ENCODE measurements at places on chromosomes 12 and 14.

DNA sequence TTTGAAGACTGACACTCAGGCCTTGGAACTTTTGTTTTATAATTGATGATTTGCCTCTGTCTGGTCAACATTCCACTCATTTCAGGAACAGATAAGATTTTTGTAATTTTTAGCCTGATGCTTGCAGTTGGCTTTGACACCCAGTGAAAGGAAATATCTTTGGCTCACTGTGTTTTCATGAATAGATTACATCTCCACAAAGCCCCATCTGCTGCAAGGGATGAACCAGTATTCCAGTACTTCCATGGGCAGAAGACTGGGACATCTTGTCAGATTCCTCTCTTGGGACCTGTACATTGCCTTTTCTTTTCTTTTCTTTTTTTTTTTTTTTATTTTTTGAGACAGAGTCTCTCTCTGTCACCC lies 28.4 kb downstream of the GSG1 start:
- DNase-seq = no peak

DNA sequence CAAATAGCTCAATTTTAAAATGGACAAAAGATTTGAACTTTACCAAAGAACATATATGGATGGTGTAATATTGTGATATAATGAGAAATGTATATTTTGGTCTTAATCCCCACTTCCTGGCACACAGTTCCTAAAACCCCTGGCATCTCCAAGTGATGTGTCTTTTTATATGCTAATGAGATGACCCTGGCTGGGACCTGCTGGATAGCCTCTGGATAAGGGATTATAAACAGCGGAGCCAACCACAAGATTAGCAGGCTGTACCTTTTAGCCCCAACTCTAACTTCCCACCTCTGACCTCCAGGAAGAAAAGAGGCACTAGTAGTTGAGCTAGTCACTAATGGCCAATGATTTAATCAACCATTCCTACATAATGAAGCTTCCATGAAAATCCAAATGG lies 130.0 kb downstream of the DPF3 start:
- DNase-seq = no peak

DNA sequence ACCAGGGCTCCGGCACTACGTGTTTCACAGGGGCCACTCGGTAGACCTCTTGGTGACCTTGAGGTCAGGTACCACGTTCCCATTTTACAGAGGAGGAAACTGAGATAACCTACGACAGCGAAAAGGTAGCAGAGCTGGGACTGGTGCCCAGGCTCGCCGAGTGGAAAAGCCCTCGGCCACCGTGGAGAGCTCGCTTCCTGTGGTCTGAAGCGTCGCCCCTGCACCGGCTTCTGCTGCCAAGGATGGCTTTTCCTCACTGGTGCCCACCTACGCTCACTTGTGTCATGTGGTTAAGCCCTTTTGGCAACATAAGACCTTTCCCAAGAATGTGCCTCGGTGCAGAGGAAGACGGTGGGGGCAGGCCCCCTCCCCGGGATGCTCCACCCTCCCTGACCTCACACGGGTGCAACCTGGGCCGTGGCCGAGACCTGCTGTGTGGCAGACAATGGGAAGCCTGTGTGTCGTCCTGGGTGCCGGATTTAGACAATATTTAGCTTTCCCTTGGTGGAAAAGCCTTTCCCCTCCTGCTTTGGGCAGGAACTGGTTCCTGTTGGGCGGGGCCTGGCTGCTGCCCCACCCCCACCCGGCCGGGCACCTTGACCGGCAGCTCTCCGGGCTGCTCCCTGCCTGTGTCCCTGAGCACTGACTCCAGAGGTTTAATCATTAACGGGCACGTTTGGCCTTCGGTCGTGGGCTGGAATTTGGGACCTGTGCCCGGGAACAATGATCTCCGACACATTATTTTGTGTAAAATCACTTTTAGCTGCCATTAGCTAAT lies 32.4 kb upstream of the PPP1R13B start:
- no peak for DNase-seq

GRCh38 chr12:89346741-89347324 lies 5.5 kb downstream of the DUSP6 start:
- no peak for DNase-seq
